ENCODE measurements at places on chromosomes 16 and 17. TPM values are rescaled to one million over a fixed set of nuclear protein-coding genes. Genes with fewer than 3 reads are reported as not detected.

DNA sequence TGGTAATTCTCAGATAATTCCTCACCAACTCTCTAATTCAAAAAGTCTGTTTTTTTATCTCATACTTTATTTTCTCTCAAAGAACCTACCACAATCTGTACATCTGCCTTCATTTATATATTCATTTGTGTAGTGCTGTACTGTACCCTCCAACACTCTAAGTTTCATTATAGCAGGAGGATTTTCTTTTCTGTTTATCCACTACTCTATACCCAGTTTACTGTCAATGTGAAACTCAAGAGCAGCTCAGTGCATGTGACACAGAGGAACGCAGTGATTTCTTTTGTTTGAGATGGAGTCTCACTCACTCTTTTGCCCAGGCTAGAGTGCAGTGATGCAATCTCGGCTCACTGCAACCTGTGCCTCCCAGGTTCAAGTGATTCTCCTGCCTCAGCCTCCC lies 117.8 kb downstream of the ADAMTS18 start:
- H3K4me3 ChIP-seq, result no peak overlapping the region
- no peaks in the 10 kb centered on the region for H3K27me3 ChIP-seq
- H3K4me1 ChIP-seq, result no peaks in the 10 kb centered on the region
- no peak for DNase-seq
- no peak overlapping the region for H3K27ac ChIP-seq

The C17orf67 gene
- total RNA-seq, result 10.7 TPM

DNA sequence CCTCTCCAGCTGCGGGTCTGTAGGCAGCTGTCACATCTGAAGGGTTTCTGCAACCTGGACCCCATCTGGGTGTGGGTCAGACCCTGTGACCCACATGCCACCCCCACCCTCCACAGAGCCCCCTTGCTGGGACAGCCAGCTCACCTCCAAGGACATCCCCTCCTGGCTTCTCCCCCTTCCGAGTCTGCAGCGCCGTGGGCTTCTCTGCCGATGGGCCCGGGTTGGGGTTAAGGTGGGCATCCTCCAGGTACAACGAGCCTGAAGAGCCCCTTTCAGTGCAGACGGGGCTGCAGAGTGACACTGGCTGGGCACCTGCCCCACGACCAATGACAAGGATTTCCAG lies 28.9 kb downstream of the OR1D5 start:
- H3K36me3 ChIP-seq, result no peaks in the 10 kb centered on the region
- H3K27me3 ChIP-seq, result no peaks in the 10 kb centered on the region
- H3K4me1 ChIP-seq, result no peaks in the 10 kb centered on the region
- no peak overlapping the region for H3K27ac ChIP-seq

- no peak overlapping the region for H3K4me3 ChIP-seq
- no peak for DNase-seq
- no peaks in the 10 kb centered on the region for H3K27me3 ChIP-seq
- no peaks in the 10 kb centered on the region for H3K36me3 ChIP-seq
- no peak overlapping the region for H3K27ac ChIP-seq
Observed at GRCh38 chr16:87822108-87822970, 47.0 kb downstream of the SLC7A5 start.

- peak overlapping the region; percentile 89 for H3K27ac ChIP-seq
- H3K36me3 ChIP-seq, result no peaks in the 10 kb centered on the region
- H3K27me3 ChIP-seq, result no peaks in the 10 kb centered on the region
- H3K4me1 ChIP-seq, result peaks cover 4% of the 10 kb centered on the region
Observed at GRCh38 chr16:89658221-89658879, 714 bp downstream of the SPATA33 start.

DNA sequence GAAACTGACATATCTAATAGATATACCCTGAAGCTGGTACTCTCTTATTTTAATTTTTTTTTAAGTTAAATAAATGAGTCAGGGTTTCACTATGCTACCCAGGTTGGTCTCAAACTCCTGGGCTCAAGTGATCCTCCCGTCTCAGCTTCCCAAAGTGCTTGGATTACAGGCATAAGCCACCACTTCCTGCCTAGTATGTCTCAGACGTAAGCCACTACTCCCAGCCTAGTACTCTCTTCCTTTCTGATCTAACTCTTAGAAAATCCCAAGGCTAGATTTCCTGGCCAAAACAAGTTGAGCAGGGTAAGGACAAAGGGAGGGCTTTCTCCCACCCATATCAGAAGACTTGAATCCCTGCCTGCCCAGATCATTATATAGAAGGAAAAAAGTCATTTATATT lies 33.7 kb downstream of the HOXB1 start:
- H3K4me3 ChIP-seq, result no peak overlapping the region
- no peaks in the 10 kb centered on the region for H3K36me3 ChIP-seq
- no peaks in the 10 kb centered on the region for H3K4me1 ChIP-seq
- no peak overlapping the region for H3K27ac ChIP-seq

DNA sequence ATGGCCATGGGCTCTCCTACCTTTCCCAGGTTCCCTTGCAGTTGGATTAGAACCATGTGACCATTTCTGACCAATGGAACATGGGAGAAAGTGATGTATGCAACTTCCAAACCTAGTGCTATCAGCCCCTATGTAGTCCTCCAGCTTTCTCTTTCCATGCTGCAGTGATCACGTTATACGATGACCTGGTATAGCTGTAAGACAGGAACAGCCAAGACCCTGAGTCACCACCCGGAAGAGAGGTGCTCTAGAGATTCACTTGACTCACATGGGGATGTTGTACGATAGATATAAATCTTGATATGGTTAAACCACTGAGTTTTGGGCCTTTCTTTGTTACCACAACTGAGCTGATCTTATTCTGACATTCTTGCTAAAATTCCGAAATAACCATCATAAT lies 65.1 kb downstream of the NOG start:
- H3K4me3 ChIP-seq, result no peak overlapping the region
- H3K27ac ChIP-seq, result no peak overlapping the region
- H3K27me3 ChIP-seq, result no peaks in the 10 kb centered on the region
- H3K36me3 ChIP-seq, result no peaks in the 10 kb centered on the region
- no peak for DNase-seq

DNA sequence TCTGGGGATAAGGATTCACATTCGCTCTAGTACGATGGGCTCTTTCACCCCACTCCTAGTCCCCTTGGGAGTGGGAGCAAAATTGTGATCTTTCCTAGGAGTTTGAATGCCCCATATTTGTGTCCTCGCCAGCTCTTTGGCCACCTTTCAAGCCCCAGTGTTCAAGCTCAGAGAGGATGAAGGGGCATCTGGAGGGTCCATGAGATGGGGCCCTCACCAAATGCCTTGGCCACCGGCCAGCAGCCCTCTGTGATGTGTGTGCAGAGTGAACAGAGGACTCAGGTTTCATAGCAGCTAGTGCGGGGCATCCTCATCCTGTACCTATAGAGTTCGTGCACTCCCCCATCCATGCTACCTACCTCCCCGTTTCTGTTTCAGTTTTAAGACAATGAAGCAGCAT lies 140.6 kb downstream of the RAB11FIP4 start:
- H3K27me3 ChIP-seq, result no peaks in the 10 kb centered on the region
- H3K4me3 ChIP-seq, result no peak overlapping the region
- H3K4me1 ChIP-seq, result no peaks in the 10 kb centered on the region
- H3K27ac ChIP-seq, result no peak overlapping the region
- no peak for DNase-seq

- DNase-seq, result no peak
- no peaks in the 10 kb centered on the region for H3K4me1 ChIP-seq
- no peak overlapping the region for H3K4me3 ChIP-seq
- H3K27me3 ChIP-seq, result no peaks in the 10 kb centered on the region
Observed at GRCh38 chr16:48525201-48526057, 84.6 kb downstream of the N4BP1 start.

- no peaks in the 10 kb centered on the region for H3K27me3 ChIP-seq
- no peak overlapping the region for H3K4me3 ChIP-seq
- no peaks in the 10 kb centered on the region for H3K4me1 ChIP-seq
- DNase-seq, result no peak
Observed at GRCh38 chr17:79051306-79051705, 23.3 kb upstream of the ENGASE start.

The PYDC1 gene
- not detected for total RNA-seq

The KIF2B gene
- total RNA-seq, result not detected

DNA sequence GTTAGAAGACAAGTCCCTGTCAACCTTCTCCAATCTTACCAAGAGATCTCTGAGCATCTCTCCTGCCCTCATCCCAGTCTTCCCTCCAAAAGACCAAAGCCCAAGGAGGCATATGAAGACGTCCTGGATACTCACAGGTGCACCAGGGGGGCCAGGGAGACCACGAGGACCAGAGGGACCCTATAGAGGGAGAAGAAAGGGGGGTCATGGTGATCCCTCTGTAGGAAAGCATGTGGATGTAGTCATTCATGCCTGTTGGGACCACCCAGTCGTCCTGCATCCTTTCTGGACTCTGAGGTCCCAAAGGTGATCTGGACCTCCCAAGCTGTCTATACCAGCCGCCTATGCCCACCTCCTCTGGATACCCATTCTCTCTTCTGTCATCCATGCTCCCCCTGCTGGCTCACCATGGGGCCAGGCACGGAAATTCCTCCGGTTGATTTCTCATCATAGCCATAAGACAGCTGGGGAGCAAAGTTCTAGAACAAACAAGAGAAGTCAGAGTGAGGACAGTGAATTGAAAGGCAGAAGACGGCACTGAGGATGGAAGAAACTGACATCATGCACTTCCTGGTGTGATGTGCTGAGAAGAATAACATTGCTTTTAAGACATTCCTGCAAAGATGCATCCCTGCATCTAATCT lies 3.3 kb downstream of the COL1A1 start:
- no peak overlapping the region for H3K4me3 ChIP-seq
- H3K27me3 ChIP-seq, result no peaks in the 10 kb centered on the region
- peak; percentile 53 for DNase-seq
- no peaks in the 10 kb centered on the region for H3K4me1 ChIP-seq

The NHLRC4 gene
- 1.2 TPM for total RNA-seq

DNA sequence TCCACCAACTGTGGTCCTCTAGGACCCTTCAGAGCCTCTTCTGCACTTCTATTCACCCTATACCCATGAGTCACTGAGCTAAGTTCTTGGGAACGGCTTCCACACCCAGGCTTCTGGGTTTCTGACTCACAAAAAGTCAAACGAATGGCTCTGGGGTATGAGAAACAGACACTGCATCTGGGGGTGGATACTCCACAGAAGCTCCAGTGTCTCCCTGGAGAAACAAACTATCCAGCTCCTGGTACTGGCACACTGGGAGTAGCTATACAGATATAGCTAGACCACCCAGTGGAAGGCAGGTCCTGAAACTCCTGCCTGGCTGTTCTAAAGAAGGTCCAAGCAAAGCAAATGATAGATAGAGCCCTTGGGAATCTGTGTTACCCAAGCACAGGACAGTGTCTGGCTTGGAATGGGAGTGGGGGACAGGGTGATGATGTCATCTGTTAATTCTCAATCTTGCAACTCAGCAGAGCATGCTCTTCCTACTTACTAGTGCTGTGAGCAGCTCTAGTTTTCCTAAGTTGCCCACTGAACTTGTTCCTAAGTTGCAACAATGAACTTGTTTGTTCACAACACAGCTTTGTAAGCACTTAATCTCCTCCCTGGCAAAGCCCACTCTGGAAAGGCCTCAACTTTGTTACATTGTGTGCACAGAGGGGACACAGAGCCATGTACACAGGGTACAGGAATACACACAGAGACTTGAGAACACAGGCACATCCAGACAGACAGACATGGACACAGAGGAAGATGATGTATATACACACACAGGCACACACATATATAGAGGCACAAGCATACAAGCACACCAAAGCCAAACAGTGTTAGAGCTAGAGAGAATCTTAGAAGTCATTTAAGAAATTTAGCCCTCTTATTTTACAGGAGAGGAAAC lies 6.7 kb downstream of the MMP28 start:
- DNase-seq, result no peak
- H3K27me3 ChIP-seq, result no peaks in the 10 kb centered on the region
- H3K4me3 ChIP-seq, result no peak overlapping the region
- peak overlapping the region; percentile 71 for H3K27ac ChIP-seq
